ENCODE measurements at places on chromosomes 5 and 9.

DNA sequence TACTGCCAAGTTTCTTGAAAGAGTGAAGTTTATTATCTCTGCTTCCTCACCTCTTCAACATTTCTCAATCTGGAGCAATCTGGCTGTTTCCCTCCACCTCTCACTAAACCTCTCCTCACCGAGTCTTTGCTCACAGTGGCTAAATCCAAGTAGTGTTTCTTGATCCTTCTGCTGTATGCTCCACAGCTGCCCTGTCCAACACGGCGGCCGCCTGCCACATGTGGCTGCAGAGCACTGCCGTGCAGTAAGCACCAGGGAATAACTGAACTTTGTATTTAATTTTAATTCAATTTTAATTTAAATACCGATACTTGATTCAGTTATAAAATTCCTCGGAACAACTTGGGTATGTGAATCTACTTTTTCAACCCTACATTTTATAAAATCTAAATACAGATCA, 80.2 kb downstream of the FANCC start:
- no peak for DNase-seq

GRCh38 chr5:33941090-33941489, 4.9 kb downstream of the RXFP3 start:
- DNase-seq = no peak

DNA sequence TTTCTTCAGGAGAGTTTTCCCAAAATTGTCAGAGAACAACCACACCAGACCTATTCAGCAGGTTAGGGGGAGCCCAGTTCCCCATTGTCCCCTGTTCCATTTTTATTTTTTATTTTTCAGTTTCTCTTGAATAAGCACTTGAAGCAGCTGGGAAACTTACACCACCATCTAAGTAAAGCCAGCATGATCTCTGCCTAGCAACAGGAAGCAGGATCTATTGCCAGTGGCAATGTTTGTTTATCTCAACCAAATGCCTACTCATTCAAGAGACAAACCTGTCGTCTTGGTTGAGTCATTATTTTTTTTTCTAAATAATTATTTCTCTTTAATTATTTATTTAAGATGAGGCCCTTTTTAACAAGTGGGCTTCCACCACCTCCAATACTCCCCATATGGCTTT, 379.3 kb downstream of the PLK2 start:
- DNase-seq = no peak

DNA sequence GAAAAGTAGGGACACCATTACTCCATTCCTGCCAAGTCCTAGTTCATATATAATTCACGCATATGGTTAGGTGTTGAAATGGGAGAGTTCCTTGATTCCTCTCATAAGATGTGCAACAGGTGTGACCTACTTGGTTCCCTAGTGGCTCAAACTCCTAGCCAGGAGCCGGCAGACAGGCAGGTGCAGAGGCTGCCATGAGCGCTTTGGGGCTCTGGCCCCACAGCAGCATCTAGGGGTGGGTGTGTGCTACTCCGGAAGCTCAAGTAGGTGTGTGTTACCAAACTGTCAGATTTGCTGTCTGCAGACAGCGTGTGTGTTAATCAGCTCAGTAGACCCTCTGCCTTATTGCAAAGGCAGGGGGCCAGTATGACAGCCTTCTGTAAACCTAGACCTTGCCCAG, 1652.4 kb upstream of the ACO1 start:
- DNase-seq = no peak

DNA sequence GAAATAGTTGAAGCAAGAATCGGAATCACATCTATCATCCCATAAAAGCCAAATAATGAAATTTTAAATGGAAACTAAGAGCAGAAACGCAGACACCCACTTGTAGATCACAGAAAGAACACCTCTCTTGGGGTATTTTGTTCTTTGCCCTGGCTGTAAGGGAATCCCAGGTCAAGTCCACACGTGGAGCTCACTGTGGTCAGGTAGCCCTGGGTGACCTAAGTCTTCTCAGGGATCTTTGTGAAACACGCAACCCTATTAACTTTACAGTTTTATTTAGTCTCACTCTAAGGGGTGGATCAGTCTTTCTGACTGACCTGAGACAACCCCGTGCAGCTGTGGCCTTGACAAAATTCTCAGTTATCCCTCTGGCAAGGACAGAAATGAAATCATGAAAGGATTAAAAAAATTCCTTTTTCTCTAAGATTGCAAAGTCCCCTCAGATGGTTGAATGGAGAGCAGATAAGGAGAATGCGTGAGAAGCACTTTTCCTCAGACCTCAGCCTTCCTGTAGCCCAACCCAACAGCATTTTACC, 111.6 kb downstream of the NREP start:
- DNase-seq = no peak

All from right lung (tissue), 10 donors.